ENCODE measurements at places on chromosomes 13 and 19.

GRCh38 chr13:98785405-98785804, 32.9 kb upstream of the SLC15A1 start:
- DNase-seq: no peak

DNA sequence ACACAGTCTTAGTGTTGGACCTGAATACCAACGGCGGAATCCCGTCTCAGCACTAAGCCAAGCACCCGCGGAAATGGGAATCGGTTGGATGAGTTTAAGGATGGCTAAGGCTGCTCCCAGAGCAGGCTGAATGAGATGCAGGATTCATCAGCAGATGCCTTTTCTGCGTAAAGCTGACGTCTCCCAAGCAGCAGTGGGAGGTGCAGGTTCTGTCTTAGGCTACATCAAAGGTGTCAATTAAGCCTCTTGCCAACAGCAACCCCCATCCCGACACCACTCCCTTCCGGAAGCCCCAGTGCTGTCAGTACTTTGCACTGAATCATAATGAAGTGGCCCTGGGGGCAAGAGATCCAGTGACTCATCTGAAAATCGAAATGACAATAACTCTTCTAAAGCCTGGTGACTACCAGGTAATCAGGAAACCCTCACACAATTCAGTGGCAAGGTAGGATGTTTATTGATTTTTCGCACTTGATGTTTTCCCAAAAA, 275.6 kb downstream of the DCLK1 start:
- no peak for DNase-seq

DNA sequence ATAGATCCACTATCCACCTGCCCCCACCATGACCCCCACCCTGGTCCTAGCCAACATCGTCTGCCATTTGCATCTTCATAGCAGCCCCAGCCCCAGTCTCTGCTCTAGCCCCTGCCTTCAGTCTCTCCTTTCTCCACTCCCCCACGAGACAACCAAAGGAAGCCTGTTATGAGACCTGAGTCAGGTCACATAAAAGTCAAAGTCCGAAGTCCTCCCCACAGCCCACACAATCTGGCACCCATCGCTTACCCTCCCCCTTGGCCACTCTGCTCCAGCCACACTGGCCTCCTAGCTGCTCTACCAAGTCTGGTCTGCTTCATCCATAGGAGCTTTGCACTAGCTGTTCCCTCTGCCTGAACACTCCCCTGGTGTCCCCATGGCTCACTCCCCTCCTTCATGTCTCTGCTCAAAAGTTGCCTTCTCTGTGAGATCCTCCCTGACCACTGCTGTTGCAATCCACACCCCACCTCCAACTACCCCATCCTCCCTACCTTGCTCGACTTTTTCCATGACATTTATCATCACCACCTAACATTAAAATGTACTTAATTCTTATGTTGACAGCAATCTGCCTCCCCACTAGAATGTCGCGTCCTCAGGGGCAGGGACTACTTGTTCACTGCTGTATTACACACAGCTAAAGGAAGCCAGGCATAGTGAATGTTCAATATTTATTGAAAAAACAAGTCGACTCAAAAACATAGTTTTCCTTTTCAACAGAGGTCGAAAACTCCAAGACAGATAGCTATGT, 1.2 kb upstream of the PLEKHG2 start:
- DNase-seq: no peak

DNA sequence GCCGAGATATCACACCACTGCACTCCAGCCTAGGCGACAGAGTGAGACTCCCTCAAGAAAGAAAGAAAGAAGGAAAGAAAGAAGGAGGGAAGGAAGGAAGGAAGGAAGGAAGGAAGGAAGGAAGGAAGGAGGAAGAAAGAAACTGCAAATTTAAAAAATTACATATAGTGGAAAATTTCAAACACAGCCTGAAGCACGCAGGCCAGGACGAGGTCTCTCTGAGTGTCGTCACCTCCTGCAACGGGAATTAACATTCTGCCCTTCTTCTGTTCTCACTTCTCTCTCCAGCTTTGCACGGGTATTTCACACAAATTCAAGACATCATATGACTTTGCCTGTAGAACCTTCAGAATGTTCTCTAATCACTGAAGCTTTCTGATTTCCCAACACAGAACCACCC, 108.2 kb downstream of the GNG7 start:
- DNase-seq: no peak

DNA sequence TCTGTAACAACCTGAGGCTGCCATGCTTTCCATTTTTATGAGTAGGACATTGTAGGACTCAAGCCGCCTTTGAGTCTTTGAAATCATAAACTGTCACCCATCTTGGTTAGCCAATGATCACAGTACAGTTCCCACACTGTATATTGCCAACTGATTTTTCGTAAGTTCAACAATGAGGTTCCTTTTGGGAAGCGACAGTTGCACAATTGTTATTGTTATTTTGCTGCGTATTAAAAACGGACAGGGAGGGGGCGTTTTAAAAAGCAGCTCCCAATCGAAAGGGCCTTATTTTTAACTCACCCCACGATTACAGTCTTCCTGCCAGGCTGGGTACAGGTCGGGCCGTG, 601 bp downstream of the SLC46A3 start:
- DNase-seq: no peak

DNA sequence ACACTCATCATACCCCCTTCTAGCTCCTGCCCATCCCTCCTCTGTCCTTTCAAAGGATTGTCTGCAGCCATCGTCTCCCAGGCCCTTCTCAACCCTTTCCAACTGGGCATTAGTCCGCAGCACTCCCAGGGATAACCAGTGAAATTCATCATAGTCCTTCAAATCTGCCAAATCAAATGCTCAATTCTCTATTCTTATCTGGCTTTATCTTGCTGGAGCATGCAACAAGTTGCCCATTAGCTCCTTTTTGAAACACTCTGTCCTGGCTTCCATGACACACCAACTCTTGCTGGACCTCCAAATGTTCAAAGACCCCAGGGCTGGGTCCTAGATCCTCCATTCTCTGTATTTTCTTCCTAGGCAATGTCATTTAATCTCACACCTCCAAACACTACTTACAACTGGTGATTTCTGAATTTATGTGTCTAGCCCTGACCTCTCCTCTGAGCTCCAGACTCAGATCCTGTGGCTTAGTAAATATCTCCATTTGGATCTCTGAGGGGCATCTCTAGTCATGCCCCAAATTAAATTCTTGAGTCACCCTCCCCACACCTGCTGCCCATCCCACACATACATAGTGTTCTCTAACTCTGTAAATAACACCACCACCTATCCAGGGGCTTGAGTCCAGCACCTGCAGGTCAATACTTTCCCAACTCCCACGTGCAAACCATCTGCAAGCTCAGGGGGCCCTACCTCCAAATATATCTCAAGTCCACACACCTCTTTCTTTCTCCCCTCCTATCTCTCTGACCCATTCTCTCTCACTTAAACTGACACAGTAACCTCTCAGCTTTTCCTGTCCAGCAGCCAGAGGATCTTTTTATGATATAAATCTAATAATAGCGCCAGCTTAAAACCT, 9.1 kb upstream of the ANKRD10 start:
- no peak for DNase-seq

DNA sequence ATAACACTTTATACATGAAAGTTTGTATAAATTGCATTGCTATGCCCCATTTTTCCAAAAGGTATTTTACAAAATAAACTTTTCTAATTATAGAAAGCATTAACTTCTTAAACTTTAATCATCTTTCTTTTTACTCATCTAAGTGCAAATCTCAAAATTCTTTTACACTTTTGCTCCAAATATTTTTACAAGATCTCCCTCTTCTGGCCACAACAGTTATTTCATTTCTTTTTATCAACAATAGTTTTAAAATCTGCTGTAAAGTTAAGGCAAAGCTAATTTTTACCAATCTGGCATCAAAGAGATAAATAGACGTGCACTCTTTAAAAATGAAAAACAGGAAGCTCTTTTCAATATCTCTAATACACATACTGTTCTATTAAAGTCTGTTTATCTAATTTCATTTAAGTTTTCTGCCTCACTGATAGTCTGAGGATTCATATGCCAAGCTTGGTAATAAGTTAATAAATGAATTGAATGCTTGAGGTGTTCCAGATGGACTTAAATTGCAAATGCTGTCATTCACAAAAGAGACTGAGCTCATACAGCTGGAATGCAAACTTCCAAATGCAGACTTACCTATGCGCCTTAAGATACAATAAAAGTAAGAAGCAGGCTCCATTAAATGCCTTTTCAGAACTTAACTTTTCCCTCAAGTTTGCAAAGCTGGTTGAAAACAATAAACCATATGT, 583.0 kb upstream of the ATXN8OS start:
- DNase-seq: no peak

- no peak for DNase-seq
Observed at GRCh38 chr13:38900188-38900587, 90.4 kb downstream of the STOML3 start.

- DNase-seq: no peak
Observed at GRCh38 chr19:4374498-4375163, 25.7 kb downstream of the SH3GL1 start.

DNA sequence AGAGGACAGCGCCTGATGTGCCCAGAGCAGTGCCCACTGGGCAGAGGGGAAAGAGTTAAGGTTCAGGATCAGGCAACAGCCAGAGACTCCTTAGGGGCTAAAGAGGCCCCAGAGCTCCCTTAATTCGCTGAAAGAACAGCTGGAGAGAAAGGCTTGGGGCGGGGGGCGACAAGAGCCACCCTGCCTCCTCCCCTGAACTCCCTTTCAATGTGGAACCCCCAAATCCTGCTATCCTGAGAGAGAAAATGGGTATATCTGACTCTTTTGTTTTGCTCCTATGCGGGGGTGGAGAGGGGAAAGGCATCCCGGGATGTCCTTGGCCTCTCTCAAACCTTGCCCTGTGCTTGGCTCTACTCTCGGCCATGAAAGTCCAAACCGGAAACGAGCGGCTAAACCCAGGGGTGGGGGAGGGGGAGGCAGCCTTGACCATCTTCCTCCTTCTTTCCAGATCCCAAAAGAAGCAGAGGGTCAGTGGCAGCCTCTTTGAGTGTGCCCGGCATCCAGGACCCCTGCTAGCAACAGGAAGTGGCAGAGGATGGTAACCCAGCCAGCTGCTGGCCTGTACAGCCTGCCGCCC, 4.7 kb downstream of the PRKACA start:
- no peak for DNase-seq

GRCh38 chr19:12794196-12794941, 3.1 kb downstream of the JUNB start:
- no peak for DNase-seq

DNA sequence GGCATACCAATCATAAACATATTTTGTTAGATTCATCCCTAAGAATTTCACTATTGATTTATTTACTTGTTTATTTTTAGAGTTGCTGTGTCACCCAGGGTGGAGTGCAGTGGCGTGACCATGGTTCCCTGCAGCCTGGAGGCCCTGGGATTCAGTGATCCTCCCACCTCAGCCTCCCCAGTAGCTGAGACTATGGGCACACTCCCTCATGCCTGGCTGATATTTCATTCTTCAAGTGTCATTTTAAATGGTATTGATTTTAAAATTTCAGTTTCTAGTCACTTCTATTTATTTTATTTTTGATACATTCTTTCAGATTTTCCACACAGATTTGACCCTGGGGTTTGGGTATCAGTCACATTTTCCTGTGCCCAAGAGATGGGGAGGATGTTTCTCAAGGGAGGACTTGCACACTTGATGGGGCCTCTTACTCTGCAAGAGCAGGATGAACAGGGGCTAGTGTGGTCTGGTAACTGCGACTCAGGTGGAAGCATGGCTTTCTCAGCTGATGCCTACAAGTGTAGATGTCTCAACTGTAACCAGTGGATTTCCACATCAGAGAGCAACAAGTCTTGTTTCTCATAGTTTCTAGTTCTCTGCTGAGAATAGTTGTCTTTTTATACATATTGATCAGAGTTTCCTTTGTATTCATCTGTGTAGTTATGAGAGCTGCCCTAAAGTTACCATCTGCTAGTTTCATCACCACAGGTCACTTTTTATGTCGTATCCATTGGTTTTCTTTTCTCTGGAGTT, 40.2 kb downstream of the CCNE1 start:
- DNase-seq: no peak

- DNase-seq: no peak
Observed at GRCh38 chr13:23087880-23088279, 92.9 kb upstream of the SGCG start.

- DNase-seq: no peak
Observed at GRCh38 chr13:114121496-114122126, 10.8 kb downstream of the RASA3 start.

GRCh38 chr13:32661685-32662084, 75.4 kb downstream of the PDS5B start:
- DNase-seq: no peak

DNA sequence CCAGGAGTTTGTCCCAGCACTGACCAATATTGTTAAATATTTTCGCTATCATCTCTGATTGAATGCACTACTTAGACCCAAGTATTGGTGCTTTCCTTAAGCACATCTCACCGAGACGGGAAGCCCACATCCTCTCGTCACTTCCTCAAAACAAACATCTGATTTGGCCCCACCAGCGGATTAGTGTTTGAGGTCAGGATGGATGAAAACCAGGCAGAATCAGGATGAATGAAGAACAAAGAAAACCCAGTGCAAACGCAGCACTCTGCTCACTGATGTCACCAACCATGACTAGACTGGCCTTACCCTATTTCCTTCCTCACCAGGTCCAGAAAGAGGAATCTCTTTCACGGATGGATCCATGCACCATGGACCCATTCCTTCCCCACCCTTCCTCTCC, 6.0 kb downstream of the PLAUR start:
- DNase-seq: no peak

DNA sequence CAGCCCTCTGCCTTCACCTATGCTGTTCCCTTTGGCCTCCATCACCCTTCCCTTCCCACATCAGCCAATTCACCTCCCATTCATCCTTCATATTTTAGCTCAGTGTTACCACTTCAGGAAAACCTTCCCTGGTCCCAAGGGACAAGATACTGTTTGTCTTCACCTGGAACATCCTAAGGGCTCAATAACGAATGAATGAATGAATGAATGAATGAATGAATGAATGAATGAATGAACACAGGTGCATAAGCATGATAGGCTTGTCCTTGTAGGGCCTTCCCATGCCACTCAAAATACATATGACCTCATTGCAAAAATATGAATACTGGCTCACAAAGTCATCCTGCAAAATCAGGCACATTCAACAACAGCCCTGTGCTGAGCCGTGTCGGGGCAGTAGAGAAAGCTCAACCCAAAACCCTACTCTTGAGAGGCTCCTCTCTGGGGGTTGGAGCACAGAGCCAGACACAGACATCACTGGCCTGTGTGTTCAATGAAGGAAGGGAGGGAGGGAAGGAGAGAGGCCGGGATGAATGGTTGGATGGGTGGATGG, 33.7 kb upstream of the TPM4 start:
- DNase-seq: no peak

DNA sequence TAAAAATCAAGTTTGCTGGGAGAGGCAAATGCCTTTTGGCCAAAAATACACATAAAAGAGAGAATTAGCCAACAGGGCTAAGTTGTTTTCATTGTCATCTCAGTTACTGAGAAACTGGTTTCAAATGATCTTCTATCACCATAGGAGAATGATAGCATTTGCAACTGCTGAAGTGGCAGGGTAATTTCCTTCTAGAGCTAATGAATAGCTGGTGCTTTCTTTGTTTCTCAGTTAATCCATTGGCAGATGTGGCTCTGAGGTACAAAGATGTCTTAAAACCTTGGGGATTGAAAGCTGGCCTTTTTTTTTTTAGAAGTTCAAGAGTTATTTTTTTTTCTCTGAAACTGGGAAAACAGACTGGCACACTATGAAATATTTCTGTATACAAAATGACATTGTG, 332.7 kb upstream of the KLF12 start:
- DNase-seq: no peak

GRCh38 chr13:102593466-102593865, 3.3 kb upstream of the TPP2 start:
- no peak for DNase-seq

GRCh38 chr19:17260842-17261325, 3.7 kb downstream of the USHBP1 start:
- no peak for DNase-seq

Data from cortex of kidney (tissue), 1 donor.